ENCODE measurements at places on chromosomes 3 and 15.

GRCh38 chr3:38823722-38824121, 7.7 kb upstream of the SCN10A start:
- no peak for DNase-seq

GRCh38 chr3:65811892-65812291, 226.8 kb downstream of the MAGI1 start:
- no peak for DNase-seq

DNA sequence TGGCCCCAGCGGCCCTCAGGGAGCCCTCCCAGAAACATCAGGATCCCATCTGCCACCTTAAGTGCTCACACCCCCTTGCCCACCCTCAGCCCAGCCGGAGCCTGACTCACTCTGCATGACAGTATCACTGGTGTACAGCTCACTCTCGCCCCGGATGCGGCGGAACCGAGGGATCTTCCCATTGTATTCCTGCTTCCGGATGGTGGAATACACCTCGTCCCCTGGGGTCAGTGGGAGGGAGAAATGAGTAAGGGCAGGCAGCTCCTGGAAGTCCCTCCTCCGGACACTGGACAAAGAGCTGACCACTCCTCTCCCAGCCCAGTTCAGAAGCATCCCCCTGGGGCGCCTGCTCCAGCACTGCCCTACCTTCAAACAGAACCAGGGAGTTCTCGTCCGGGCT, 16.5 kb downstream of the SEMA7A start:
- no peak for DNase-seq

- DNase-seq: no peak
These were observed 59.3 kb downstream of the DCLK3 start for GRCh38 chr3:36705015-36705414.

DNA sequence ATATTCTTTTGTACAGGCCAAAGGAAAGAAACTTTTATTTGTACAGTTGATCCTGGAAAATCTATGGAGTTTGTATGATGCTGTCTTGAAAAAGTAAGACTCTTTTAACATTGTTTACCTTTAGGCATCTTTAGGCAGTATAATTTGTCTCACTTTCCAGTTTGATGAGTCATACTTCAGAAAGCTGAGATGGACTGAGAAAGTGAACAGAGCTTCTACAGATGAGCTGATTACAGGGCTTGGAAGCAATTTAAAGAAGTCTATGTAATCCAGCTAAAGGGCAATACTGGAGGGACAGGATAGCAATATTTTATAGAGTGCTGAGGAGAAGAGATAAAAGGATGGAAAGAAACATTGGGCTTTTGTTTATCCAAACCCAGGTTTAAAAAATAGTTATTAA, 123.5 kb upstream of the GOLGA6L4 start:
- no peak for DNase-seq

DNA sequence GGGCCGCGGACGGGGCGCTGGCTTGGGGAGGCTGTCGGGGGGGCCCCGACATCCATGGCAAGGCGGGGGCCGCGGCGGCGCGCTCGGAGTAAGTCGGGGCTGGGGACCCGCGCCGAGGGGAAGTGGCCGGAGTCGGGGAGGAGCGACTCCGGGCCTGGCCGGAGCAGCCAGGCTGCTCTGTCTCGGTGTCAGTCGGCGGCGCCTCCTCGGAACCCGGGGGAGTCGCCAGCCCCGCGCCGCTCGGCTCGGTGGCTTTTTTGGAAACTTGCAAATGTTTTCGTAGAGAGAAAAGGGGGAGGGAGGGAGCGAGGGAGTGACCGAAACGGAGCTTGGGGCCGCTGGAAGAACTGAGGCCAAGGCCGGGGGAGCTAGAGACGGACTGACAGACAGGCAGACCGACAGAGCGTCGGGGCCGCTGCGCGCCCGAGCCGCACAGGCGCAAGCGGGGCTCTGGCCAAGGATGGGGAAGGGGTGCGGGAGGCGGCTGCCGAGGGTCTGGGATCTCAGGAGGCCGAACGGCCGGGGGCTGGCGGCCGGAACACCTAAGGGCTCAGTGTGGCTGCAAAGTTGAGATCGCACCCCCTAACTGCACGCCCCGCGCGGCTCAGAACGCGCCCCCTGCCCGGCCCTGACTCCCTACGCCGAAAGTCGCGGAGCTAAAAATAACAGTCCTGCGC, 5.0 kb downstream of the PTH1R start:
- DNase-seq: no peak

DNA sequence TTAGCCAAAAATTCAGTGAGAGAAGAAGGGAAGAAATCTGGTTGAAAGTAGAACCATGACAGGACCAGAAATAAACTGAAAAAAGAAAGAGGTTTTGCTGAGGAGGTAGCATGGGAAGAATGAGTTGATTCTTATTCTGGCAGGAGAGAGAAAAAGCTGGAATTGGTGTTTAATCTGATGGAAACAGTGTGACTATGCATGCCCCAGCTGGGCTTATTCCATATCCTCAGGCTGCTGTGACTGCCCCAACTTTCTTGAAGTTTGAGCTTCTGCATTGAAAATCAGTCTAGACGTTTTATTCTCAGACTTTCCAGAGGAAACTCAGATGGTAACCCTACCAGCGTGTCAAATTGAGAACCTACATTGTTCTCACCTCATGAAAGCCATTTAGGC, 352.5 kb upstream of the DCBLD2 start:
- no peak for DNase-seq

- DNase-seq: no peak
These were observed 103.7 kb downstream of the PDZRN3 start for GRCh38 chr3:73520931-73521461.

GRCh38 chr3:66452303-66453011, 48.4 kb downstream of the LRIG1 start:
- DNase-seq: no peak

- no peak for DNase-seq
These were observed 391.9 kb upstream of the TBL1XR1 start for GRCh38 chr3:177589041-177589650.

- no peak for DNase-seq
These were observed 843.2 kb downstream of the CADM2 start for GRCh38 chr3:85801955-85802354.

GRCh38 chr3:47002171-47003055, 22.9 kb downstream of the NBEAL2 start:
- no peak for DNase-seq

GRCh38 chr3:72282918-72283317, 498.0 kb upstream of the PROK2 start:
- DNase-seq: no peak

DNA sequence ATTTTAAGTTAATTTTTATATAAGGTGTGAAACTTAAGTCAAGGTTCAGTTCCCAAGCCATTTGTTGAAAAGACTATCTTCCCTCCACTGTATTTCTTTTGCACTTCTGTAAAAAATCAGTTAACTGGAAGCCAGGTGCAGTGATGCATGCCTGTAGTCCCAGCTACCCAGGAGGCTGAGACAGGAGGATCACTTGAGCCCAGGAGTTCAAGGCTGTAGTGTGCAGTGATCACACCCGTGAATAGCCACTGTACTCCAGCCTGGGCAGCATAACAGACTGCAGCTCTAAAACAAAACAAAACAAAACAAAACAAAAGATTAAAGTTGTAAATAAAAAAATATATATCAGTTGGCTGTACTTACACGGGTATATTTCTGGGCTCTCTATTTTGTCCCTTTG, 33.1 kb upstream of the SEC22A start:
- DNase-seq: no peak

GRCh38 chr15:98689431-98689861, 41.1 kb downstream of the IGF1R start:
- no peak for DNase-seq

DNA sequence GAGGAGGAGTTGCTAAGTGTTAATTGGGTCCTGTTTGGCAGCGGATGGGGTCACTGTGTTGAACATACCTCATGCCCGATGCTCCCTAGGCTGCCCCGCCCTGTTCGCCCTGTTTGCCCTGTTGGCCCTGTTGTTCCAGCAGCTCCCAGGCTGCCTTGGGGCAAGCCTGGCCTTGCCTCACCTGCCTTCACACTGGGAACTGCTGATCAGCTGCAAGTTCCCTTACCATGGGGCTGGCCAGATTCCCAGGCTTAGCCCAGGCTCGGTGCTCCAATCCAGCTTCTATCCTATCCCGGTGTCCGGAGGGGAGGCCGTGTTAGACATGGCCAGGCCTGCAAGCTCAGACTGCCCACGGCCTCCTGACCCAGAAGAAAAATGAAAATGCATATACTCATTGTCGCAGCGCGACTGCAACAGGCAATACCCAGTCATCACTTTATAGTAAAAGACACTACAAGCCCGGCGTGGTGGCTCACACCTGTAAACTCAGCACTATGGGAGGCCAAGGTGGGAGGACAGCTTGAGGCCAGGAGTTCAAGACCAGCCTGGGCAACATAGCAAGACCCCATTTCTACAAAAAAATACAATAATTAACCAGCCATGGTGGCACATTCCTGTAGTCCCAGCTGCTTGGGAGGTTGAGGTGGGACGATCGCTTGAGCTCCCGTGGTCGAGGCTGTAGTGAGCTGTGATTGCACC, 42.9 kb upstream of the ZNF710 start:
- DNase-seq: no peak

DNA sequence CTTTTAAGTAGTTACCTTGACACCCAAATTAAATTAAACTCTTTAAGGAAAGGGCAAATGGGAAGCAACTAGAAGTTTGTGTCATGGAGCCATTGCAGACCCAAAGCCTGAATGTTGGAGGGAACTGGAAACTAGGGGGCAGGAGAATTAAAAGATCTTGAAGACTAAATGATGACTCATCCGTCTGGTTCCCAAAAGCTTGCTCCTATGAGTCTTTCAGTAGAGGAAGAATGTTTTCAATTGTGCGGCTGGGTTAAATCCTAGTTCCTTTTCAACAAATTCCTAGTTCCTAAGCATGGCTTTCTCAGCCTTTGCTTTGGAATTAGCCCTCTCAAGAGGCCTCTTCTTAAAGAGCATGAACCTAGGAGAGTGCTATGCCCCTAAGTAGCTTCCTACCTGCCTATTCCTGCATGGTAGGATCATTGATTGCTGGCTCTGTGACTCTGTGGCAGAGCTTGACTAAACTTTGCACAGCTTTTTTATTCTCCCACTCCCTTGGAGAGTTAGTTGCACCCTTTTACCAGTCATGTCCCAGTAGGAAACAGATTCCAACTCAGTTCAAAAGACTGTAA, 17.7 kb downstream of the CLEC3B start:
- DNase-seq: no peak

- DNase-seq: no peak
These were observed 47.0 kb upstream of the PLXNA1 start for GRCh38 chr3:126935756-126936509.

- DNase-seq: no peak
These were observed 71.3 kb downstream of the SPRED1 start for GRCh38 chr15:38323895-38324294.

GRCh38 chr3:8743021-8743601, 9.5 kb downstream of the CAV3 start:
- no peak for DNase-seq

GRCh38 chr15:73948982-73949381, 22.7 kb downstream of the LOXL1 start:
- no peak for DNase-seq

- DNase-seq: no peak
These were observed 29.7 kb downstream of the SAXO2 start for GRCh38 chr15:82292271-82292670.

DNA sequence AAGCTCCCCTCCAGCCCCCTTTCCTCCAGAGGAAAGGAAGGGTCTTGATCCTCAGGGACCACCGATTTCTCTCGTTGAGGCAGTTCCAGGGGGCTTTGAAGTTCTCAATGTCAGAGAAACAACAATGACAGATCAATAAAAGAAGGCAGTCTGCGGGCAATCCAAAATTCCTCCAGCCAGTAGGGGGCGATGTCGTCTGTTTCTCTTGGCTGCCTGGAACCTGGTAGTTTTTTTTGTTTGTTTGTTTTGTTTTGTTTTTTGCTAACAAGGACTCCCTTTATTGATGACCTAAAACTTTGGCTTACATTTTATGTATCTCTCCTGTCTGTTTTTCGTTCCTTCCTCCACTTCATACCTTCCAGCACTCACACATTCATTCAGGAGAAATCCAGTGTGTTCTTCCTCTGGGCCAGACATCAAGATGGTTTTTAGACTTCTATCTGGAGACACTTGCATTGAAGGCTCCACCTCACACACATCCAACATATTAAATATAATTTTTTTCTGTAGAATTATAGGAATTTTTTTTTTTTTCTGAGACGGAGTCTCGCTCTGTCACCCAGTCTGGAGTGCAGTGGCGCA, 276.6 kb downstream of the RPLP1 start:
- no peak for DNase-seq

GRCh38 chr15:59339252-59339672, 33.4 kb downstream of the MYO1E start:
- DNase-seq: no peak

DNA sequence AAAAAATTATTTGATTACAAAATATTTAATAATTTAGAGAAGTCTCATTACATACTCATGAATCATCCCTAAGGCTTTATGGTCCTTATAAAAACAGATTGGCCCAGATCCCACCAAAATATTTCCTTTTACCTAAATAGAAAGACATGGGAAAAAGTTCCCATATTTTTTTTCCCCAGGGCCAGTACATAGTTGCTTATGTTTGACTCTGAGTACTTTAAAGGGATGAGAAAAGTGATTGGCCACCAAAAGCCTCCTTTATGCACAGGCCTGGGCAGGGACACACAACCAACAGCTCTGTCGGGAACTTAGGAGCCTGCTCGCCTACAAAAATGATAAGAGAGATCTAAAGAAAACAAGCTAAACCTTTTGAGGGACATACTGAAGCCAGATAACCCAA, 22.3 kb downstream of the KCNAB1 start:
- DNase-seq: no peak

GRCh38 chr3:100090669-100091005, 23.7 kb downstream of the FILIP1L start:
- no peak for DNase-seq

DNA sequence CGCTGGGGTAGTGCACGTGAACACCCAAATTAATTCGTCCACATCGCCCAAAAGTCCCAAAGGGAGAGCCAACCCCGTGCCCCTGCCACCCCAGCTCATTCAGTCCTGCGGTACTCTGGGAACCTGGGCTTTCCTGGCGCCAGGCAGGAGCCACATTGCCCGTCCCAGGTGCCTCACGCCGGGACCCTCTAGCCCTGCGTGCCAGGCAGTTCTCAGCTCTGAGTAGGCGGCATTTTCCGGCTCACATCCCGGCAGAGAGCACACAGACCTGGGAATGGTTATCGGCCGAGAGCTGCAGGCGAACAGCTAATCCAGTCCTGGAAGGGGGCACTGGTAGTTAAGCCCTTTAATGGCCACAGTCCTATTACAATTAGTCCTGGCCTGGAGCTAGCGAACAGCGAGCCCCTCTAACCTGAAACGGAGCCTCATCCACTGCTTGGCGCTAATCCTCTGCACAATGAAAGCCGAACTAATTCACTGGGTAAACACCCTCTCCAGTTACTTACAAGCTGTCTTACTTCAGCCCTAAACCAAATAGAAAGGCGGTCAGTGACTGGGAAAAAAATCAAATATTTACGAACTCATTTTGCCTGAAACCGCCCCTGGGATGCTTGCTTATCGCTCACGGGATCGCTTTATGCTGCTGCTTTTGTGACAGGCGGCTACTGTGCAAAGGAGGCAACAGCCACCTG, 254.6 kb upstream of the SOX14 start:
- DNase-seq: no peak

- no peak for DNase-seq
These were observed 343.9 kb upstream of the TPM1 start for GRCh38 chr15:62698646-62699045.

GRCh38 chr15:47395076-47395475, 322.2 kb upstream of the SEMA6D start:
- no peak for DNase-seq
